ENCODE measurements at places on chromosomes 6 and 20. TPM values are rescaled to one million over a fixed set of nuclear protein-coding genes. Genes with fewer than 3 reads are reported as not detected.
A peak's percentile ranks its signal among the peaks of the same experiment; 100 is the strongest.

The LY6G6C gene
- not detected for total RNA-seq

The TGM2 gene
- 27.5 TPM for total RNA-seq

The KCNQ5 gene
- 1.0 TPM for total RNA-seq

The MCHR2 gene
- not detected for total RNA-seq

The FNDC11 gene
- 2.9 TPM for total RNA-seq

The LPIN3 gene
- total RNA-seq, result 50.1 TPM

The SPATA25 gene
- total RNA-seq, result 1.3 TPM

DNA sequence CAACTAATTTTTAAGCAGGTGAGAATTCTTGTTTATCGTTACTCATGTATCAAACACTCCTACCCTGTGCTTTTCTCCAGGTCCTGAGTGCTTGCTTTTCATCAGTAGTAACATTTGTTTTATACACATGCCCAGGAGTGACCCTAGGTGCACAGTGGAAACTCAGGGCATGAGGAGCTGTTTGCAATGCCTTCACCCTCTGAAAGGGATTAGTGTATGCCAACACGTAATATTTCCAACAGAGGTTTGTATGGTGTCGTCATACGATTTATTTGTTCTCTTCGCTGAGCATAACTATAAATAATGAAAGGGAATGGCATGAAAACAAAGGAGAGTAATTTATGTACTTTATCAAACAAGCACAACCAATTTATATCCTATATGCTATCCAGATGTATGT is 537.4 kb upstream of the MMS22L start:
- H3K36me3 ChIP-seq, result no peaks in the 10 kb centered on the region
- H3K27ac ChIP-seq, result no peak overlapping the region
- H3K27me3 ChIP-seq, result no peaks in the 10 kb centered on the region
- H3K4me3 ChIP-seq, result no peak overlapping the region
- no peak for DNase-seq
- no peaks in the 10 kb centered on the region for H3K4me1 ChIP-seq

- no peaks in the 10 kb centered on the region for H3K27me3 ChIP-seq
- peaks cover 5% of the 10 kb centered on the region for H3K4me1 ChIP-seq
- H3K36me3 ChIP-seq, result no peaks in the 10 kb centered on the region
These were observed 2.6 kb downstream of the GJA1 start for GRCh38 chr6:121437851-121438651.

GRCh38 chr6:1538810-1539478 is 70.8 kb upstream of the FOXC1 start:
- no peaks in the 10 kb centered on the region for H3K27me3 ChIP-seq
- peaks cover 5% of the 10 kb centered on the region for H3K4me1 ChIP-seq
- DNase-seq, result no peak
- no peaks in the 10 kb centered on the region for H3K36me3 ChIP-seq
- H3K27ac ChIP-seq, result no peak overlapping the region

GRCh38 chr6:56573624-56574023 is 69.1 kb downstream of the DST start:
- no peaks in the 10 kb centered on the region for H3K36me3 ChIP-seq
- DNase-seq, result no peak
- H3K27ac ChIP-seq, result no peak overlapping the region
- no peaks in the 10 kb centered on the region for H3K27me3 ChIP-seq
- H3K4me1 ChIP-seq, result no peaks in the 10 kb centered on the region

DNA sequence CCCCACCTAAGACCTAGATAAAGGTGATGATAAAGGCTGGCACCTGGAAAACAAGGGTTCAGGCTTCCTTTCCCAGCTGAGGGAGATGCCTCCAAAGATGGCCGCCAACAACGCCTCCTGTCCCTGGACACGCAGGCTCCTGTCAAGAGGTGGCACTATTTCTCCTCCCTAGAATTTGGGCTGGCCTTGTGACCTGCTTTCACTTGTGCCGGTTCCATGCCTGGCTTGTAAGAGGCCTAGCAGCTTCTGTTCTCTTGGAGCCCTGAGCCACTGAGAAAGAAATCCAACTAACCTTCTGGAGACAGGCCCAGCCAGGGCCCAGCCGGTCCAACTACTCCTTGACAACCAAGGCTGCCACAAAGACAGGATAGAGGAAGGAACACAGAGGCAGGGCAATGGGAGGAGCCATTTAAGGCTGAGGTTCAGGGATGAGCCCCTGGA is 60.2 kb upstream of the RALY start:
- peaks cover 5% of the 10 kb centered on the region for H3K4me1 ChIP-seq
- H3K4me3 ChIP-seq, result no peak overlapping the region
- no peaks in the 10 kb centered on the region for H3K36me3 ChIP-seq
- no peaks in the 10 kb centered on the region for H3K27me3 ChIP-seq

DNA sequence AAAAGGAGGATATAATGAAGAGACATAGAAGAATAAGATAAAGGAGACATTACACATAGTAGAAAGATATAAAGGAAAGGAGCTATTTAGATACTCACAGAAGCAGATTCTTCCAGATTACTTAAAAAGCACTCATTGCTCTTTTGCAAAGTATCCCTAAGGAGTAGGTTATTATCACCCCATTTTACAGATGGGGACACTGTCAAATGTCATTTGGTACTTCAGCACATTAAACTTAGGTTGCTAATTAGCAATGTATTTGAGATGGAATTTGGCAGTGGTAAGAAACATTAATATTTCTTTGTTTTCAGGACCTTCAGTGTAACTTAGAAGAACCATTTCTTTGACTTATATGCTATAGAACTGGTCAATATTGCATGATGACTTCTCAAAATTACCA is 11.9 kb upstream of the HIVEP1 start:
- no peak overlapping the region for H3K27ac ChIP-seq
- no peaks in the 10 kb centered on the region for H3K36me3 ChIP-seq
- no peaks in the 10 kb centered on the region for H3K27me3 ChIP-seq
- no peak for DNase-seq

- DNase-seq, result peak; percentile 46
- no peaks in the 10 kb centered on the region for H3K27me3 ChIP-seq
- H3K4me3 ChIP-seq, result no peak overlapping the region
- H3K36me3 ChIP-seq, result no peaks in the 10 kb centered on the region
These were observed 60.1 kb upstream of the LRRC1 start for GRCh38 chr6:53734473-53735299.

- H3K4me3 ChIP-seq, result peak overlapping the region; percentile 36
- peaks cover 5% of the 10 kb centered on the region for H3K27me3 ChIP-seq
- peaks cover 38% of the 10 kb centered on the region for H3K4me1 ChIP-seq
- DNase-seq, result peak; percentile 65
- H3K27ac ChIP-seq, result peak overlapping the region; percentile 61
- H3K36me3 ChIP-seq, result no peaks in the 10 kb centered on the region
These were observed 18.1 kb downstream of the OR2B2 start for GRCh38 chr6:27893836-27894807.

DNA sequence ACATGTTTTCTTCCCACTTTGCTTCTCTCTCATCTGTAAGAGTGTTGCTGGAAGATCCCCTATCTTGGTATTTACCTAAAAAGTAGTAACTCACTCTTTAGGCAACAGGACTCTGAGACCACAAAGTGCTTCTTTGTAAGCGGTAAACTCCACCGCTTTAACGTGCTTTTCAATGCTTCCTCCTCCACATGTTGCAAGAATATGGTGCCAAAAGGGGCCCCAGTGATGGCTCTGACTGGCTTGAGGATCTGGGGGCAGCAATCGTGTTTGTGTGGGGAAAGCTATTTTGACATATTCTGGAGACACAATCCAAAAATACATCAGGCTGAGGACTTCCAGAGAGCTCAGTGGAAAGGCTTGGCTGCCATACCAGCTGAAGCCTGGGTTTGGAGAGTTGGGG is 12.4 kb upstream of the CPNE5 start:
- peaks cover 22% of the 10 kb centered on the region for H3K4me1 ChIP-seq
- no peak overlapping the region for H3K27ac ChIP-seq
- peaks cover 5% of the 10 kb centered on the region for H3K36me3 ChIP-seq
- no peak for DNase-seq
- no peak overlapping the region for H3K4me3 ChIP-seq
- H3K27me3 ChIP-seq, result no peaks in the 10 kb centered on the region

- no peaks in the 10 kb centered on the region for H3K36me3 ChIP-seq
- no peak for DNase-seq
- H3K4me3 ChIP-seq, result no peak overlapping the region
- H3K27ac ChIP-seq, result no peak overlapping the region
- H3K4me1 ChIP-seq, result peaks cover 12% of the 10 kb centered on the region
These were observed 90.8 kb downstream of the FRK start for GRCh38 chr6:115969930-115970273.

DNA sequence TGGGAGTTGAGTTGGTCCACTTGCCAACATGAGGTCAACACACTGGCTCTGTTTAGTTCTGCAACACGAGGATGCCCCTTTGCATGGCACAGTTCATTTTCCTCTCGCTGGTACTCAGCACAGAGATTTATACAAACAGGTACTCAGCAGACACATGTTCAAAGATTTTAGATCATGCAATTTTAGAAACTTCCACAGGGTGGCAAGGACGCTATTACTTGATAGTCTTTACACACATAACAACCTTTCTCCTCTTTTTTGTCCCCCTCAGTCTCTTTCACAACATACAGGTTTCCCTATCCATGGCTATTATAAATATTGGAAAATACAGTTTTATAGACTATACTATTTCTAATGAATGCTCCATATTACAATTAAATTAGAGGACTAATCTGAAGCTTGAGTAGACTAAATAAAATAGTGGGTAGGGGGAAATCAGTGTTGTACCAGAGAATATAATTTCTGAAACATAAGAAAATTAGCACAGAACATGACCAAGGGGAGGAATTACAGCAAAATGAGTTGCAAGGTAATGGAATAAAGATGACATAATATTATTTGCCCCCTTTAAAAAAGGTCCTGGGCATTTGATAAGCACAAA is 331.8 kb upstream of the BTBD3 start:
- H3K4me1 ChIP-seq, result no peaks in the 10 kb centered on the region
- H3K27me3 ChIP-seq, result no peaks in the 10 kb centered on the region
- no peak for DNase-seq
- H3K4me3 ChIP-seq, result no peak overlapping the region
- H3K36me3 ChIP-seq, result no peaks in the 10 kb centered on the region
- H3K27ac ChIP-seq, result no peak overlapping the region

DNA sequence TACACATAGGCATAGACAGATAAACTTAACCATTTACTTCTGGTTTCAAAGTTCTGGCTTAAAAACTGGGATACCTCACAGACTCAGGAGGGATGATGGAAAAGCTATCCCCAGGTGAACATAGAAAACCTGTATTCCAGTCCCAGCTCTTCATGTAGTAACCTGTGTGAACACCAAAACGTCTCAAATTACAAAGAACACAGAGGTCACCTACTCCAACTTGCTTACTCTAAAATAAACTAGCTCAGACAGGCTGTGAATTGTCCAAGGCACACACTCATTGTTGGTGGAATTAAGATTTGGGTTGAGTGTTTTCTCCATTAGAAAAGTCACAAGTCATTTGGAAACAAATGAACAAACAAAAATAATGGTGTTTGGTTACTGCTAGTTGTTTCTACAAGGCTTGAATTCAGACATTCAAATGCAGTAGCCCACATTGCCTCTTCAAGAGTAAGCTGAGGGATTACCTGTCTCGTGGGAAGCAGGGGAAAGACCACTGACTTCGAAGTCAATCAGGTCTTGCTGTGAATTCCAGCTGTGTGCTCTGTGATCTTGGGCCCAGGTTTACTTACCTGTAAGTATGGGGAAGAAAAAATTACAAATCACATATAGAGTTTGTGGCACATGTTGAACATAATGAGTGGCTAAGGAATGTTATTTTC is 48.2 kb upstream of the LRRC1 start:
- DNase-seq, result no peak
- no peak overlapping the region for H3K4me3 ChIP-seq
- no peaks in the 10 kb centered on the region for H3K27me3 ChIP-seq
- H3K36me3 ChIP-seq, result no peaks in the 10 kb centered on the region

DNA sequence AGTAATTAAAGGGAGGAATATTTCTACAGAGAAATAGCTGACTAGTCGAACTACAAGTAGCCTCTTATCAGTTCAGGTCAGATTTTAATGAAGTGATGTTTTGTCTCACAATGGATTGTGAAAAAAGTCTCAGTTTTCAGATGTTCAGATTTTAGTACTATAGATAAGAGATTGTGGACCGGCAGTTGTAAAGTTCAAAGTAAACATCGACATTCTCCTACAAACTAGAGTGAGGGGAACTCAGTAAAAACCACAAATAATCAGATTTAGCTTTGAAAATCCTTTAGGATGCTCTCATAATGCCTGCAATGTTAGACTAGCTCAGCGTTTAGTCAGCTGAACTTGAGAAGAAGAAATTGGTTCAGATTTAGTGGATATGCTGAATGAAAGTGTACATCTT is 39.9 kb downstream of the RCAN2 start:
- DNase-seq, result no peak
- H3K36me3 ChIP-seq, result no peaks in the 10 kb centered on the region
- no peaks in the 10 kb centered on the region for H3K27me3 ChIP-seq
- no peak overlapping the region for H3K4me3 ChIP-seq

GRCh38 chr6:37103169-37104039 is 66.5 kb upstream of the PIM1 start:
- H3K36me3 ChIP-seq, result no peaks in the 10 kb centered on the region
- H3K4me3 ChIP-seq, result no peak overlapping the region
- no peaks in the 10 kb centered on the region for H3K27me3 ChIP-seq
- H3K4me1 ChIP-seq, result peaks cover 32% of the 10 kb centered on the region

- no peak overlapping the region for H3K4me3 ChIP-seq
- DNase-seq, result no peak
- no peak overlapping the region for H3K27ac ChIP-seq
- H3K4me1 ChIP-seq, result peaks cover 3% of the 10 kb centered on the region
- H3K27me3 ChIP-seq, result no peaks in the 10 kb centered on the region
These were observed 61.0 kb downstream of the ENPP1 start for GRCh38 chr6:131868836-131869235.

- no peaks in the 10 kb centered on the region for H3K4me1 ChIP-seq
- no peak overlapping the region for H3K4me3 ChIP-seq
- no peaks in the 10 kb centered on the region for H3K27me3 ChIP-seq
- no peaks in the 10 kb centered on the region for H3K36me3 ChIP-seq
These were observed 120.8 kb upstream of the INSM1 start for GRCh38 chr20:20246996-20247633.

DNA sequence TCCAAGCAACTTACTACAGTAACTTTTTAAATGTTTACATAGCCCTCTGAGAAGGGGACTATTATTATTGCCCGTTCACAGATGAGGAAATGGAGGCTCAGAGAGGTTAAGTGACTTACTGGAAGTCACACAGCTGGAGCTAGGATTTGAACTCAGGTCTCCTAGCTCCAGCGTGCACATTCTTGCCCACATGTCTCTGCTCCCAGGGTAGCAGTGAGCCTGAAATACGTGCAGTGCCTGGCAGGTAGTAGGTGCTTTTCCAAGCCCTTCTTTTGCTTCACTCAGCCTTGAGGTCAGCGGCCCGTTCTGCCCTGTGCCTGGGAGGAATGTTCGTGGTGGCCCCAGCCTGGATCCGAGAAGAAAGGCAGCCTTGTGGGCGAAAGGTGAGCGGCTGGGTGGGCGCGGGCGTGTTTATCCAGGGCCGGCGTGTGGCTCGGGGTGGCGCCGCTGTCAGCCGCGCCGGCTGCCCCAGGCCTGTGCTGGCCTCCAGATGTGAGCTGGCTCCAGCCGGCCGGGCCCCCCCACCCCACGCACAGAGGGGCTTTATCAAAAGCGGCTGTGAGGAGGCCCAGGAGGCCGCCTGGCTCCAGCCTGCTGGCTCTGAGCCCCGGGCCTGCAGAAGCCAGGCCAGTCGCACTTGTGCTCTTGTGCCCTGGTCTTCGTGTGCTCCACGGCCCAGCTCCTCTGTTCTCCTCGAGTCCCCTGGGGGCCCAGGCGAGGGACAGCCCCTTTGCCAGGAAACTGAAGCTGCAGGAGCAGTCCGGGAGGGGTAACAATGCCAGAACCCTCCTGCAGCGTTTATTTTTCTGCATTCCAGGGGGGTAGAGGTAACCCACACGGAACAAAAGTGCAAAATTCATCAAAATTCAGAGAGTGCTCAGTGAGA is 58.1 kb downstream of the UBE2V1 start:
- no peaks in the 10 kb centered on the region for H3K27me3 ChIP-seq
- peaks cover 5% of the 10 kb centered on the region for H3K4me1 ChIP-seq
- no peak overlapping the region for H3K4me3 ChIP-seq
- H3K27ac ChIP-seq, result no peak overlapping the region
- H3K36me3 ChIP-seq, result no peaks in the 10 kb centered on the region

All from body of pancreas (tissue), 4 donors.